PC-3 (cell line): ENCODE measurements at places on chromosomes 7 and 10. TPM values are rescaled to one million over a fixed set of nuclear protein-coding genes. Genes with fewer than 3 reads are reported as not detected.
A peak's percentile ranks its signal among the peaks of the same experiment; 100 is the strongest.

GRCh38 chr10:46233181-46233580 is 53.6 kb upstream of the ANTXRL start:
- no peak for DNase-seq

Gene GBF1
- 25.2 and 31.3 TPM in 2 replicates for total RNA-seq

DNA sequence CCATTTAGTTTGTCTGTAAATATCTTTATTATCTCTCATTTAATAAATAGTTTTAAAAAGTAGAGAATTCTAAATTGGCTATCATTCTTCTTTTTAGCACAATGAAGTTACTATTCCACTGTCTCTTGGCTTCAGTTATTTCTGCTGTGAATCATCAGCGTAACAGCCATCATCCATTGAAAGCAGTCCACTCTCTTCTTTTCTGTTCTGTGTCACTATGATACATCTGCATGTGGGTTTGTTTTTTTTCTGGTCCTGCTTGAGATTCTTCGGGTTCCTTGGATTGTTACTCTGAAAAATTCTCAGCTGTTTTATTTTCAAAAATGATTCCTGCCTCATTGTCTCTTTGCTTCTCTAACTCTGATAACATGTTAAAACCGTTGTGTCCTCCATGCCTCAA is 52.5 kb downstream of the CSGALNACT2 start:
- no peak for DNase-seq

Gene OPN1SW
- total RNA-seq = not detected in 2 replicates

Gene TMEM26
- total RNA-seq = 0.12 TPM in 1 of 2 replicates, not detected in the other

DNA sequence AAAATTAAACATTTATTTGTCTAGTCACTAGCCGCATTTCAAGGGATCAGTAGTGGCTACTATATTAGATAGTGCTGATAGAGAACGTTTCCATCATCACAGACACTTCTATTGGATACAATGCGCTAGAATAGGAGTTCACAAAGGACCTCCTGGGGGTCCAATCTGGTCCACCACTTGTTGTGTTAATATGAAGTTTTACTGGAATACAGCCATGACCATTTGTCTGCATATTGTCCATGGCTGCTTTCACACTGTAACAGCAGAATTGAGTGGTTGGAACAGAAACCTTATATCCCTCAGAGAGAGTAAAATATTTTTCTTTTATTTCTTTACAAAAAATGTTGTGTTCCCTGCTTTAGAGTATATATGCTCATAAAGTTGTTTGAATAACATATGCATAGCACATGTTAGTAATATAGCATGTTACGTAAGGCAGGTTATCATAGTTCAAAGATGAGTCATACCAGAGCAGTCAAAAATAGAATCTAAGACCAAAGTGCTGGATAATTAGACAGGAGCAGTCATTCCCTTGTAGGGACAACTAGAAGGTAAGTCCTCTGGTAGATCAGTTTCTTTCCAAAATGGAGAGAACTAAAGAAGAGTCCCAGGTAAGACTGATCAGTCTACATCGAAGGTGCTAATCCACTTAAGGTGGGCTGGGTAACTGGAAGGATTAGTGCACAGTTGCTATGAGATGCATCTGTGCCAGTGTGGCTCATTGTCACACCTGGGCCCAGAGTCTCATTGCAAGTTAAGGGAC is 14.9 kb downstream of the BZW2 start:
- peak; percentile 70 for DNase-seq

DNA sequence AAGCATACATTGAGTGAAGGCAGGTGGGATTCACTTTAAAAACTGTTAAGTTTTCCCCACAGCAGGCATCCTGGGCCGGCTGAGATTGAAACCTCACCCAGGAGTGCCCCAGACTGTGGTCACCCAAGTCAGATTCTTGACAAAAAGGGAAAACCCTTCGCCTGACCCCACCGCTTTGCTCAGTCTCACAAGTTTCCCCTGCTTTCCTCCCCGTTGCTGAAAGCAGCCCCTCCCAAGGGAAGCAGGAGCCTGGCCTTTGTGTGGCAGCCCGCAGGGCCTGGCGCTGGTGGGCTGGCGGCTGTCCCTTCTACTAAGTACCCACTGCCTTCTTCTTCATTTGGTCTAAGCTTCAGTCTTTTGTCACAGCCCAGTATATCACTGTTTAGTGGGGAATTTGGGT is 16.0 kb downstream of the RNF32 start:
- no peak for DNase-seq

DNA sequence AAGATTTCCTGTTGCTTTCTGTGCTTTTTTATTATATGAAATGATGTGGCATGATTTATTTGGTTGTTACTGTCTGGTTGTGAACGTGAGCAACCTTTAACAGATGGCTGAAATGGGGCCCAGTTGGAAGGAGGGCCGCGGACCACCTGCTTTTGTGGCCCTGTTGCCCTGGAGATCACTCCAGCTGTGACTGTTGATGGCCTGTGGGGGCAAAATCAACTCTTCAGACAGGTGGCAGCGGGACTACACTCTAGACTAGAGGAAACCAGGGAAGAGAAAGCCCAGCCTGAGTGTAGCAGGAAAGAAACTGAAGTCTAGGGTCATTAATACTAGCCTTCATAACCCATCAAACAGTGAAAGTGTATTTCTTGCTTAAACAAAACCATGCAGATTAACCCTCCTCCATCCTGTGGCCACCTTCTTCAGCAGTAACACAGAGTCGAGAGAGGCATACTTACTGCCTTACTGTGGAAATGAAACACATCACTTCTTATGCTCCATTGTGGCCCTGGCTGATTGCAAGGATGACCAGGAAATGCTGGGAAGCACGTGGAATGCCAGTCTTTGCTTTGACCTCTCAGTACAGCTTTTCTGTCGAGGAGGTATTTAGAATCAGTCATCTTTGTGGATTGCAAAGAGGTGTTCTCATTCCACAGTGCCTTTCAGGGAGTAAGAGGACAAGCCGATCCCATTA is 80.5 kb downstream of the CCNY start:
- no peak for DNase-seq

- no peak for DNase-seq
Measured at GRCh38 chr7:30505174-30505697, 607 bp upstream of the GGCT start.

Gene ZNF365
- 19.0 and 20.2 TPM in 2 replicates for total RNA-seq

Gene SUN3
- total RNA-seq = not detected in 2 replicates

DNA sequence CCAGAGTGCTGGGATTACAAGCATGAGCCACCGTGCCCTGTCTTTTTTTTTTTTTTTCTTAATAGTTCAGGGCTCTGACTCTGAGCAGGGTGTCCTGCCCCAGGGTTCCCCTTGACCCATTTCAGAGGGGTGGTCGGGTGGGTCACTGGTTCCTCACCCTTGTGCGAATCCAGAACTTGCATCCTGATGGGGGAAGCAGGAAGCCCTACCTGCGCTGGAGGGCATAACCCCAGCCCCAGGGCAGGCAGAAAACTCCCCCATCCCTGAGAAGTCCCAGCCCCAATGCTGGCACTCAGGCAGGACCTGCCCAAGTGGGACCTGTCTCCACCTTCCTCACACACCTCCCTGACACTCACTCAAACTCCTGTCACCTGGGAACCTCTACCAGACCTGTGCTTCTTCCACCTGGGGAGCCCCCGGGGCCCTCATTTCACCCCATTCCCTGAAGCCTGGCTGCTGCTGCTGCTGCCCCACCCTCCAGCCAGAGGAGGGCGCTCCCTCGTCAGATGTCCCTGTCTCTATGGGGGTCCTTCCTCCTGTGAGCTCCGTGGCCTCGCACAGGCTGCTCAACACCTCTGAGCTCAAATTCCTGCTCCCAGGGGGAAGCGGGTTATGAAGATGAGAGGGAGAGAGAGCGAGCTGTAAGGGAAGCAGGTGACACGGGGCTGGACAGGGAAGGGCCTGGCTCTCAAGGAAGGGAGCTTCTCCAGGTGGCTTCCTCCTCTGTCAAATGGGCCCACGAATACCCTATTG is 15.1 kb upstream of the ZNF273 start:
- DNase-seq = no peak

Gene SSBP1
- 212 and 269 TPM in 2 replicates for total RNA-seq

DNA sequence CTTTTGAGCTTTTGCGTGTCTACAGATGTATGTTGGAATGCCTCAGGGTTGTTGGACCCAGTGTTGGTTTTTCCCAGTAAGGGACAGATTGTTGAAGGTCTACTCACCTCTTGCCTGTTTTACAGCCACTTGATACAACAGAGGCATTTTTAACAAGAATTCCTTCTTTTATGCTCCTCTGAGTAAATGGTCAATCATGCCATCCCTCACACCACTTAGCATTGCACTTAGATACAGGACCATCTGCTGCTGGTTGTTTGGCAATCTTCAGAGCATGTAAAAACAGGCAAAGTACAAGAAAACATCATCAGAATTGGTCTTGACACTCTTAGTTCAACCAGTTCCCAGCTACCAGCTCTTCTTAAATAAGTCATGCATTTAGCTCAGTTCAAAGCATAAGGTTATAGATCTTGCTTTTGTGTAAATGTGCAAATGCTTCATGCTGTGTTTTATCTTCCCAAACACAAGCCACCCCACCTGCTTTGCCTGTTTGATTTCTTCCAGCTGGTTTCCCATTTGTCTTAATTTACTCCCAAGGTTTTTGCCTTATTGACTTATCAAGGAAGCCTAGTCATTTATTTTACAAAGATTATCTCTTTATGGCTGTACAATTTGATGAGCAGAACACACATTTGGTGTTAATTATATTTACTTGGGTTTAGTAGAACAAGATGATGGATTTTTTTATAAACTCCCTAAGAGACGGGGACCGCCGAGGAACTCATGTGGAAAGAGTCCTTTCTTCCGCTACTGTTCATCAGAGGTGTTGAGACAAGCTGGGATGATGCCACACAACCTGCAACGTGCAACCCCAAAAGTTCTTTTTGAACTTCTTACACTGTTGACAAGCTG is 136.6 kb downstream of the AHR start:
- peak; percentile 5 for DNase-seq

GRCh38 chr10:102457591-102458150 is 6.3 kb upstream of the C10orf95 start:
- no peak for DNase-seq

Gene FRG2B
- not detected in 2 replicates for total RNA-seq
